ENCODE measurements at places on chromosomes 7 and 10. TPM values are rescaled to one million over a fixed set of nuclear protein-coding genes. Genes with fewer than 3 reads are reported as not detected.

DNA sequence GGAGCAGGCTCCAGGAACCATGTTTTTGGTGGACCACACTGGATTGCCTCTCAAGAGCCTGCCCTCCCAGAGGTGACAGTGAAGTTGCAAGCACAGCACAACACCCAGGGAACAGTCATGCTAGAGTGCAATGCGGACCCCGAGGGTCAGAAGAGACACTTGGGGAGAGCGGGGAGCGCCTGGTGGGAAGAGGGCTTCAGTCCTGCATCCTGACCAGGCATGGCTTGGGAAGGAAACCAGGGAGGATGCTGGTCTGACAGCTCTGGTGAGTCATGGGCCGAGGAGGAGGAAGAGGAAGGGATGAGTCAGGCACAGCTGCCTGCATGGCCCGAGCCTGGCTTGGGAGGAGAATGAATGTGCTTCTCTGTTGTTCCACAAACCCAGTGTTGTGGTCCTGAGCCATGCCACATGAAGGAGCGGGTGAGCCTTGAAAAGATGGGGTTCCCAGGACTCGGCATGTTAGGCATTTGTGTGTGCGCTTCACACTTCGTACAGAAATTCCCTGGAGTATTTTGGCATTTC, 29.5 kb upstream of the ANKRD2 start:
- H3K36me3 ChIP-seq, result no peaks in the 10 kb centered on the region
- H3K4me3 ChIP-seq, result no peak overlapping the region
- no peaks in the 10 kb centered on the region for H3K27me3 ChIP-seq
- H3K4me1 ChIP-seq, result peaks cover 8% of the 10 kb centered on the region
- DNase-seq, result no peak

DNA sequence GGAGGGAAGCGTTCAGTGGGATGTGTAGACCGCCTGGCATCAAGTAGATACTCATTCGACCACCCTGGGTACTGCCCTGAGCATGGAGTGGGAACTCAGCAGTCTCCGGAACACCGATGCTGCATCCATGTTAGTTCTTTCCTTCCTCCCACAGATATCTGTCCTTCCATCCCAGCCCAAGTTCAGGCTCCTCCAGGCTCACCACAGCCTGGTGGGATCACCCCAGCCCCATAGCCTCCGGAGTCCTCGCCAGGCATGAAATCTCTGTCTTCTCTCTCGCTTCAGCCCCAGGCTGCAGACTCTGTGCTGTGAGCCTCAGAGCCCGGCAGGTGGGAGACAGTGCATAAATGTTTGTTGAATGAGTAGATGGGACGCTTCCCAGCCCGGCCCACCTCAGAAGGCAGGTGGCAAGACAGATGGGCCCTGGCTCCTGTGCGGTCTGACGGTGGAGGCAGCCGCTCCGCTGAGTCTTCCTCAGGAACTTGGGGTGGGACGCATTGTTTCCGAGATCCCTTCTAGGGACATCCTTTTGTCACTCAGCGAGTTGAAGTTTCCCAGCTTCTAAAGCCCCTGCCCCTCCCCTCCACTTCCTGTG, 42.9 kb downstream of the ELFN1 start:
- no peaks in the 10 kb centered on the region for H3K4me1 ChIP-seq
- peaks cover 4% of the 10 kb centered on the region for H3K36me3 ChIP-seq
- H3K4me3 ChIP-seq, result no peak overlapping the region
- peaks cover 2% of the 10 kb centered on the region for H3K27me3 ChIP-seq
- no peak overlapping the region for H3K27ac ChIP-seq

DNA sequence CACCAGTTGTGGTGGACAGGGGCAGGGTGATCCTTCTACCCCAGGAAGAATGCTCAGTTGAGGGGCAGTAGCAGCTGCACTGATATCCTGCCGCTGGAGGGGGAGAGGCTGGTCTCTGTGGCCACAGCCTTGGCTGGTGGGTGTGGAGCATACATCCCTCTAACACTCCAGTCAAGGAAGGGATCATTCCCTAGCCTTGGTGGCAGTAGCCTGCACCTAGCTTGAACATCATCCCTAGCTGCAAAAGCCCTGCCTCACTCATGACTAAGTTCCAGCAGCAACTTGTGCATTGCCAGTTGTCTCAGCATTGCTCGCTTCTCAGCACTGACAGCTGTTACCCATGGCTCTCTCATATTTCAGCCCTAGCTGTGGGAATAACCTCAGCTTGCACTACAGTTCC, 688.9 kb upstream of the POT1 start:
- no peaks in the 10 kb centered on the region for H3K27me3 ChIP-seq
- no peak for DNase-seq
- H3K27ac ChIP-seq, result no peak overlapping the region
- no peaks in the 10 kb centered on the region for H3K4me1 ChIP-seq
- H3K4me3 ChIP-seq, result no peak overlapping the region

DNA sequence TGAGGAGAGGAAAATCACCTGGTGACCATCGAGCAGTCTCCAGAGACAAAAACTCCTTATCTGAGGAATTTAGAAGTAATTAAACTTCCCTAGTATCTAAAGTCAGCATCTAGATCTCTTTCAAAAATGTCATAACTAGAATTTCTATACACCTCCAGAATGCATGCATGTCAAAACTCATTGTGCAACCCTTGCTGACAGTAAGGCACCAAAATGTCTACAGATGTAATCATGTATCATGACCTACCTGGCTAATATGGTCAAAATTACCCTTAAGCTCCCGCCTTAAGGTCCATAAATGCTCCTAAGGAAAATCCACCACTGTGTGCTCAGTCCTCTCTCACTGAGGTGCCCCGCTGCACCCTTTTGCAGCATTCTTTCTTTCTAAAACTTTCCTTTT, 16.4 kb upstream of the LGI1 start:
- no peak overlapping the region for H3K27ac ChIP-seq
- H3K27me3 ChIP-seq, result no peaks in the 10 kb centered on the region
- DNase-seq, result no peak

GRCh38 chr7:149874644-149875028, 867 bp downstream of the ATP6V0E2 start:
- H3K27ac ChIP-seq, result no peak overlapping the region
- no peak for DNase-seq
- H3K36me3 ChIP-seq, result peaks cover 14% of the 10 kb centered on the region
- H3K27me3 ChIP-seq, result peaks cover 5% of the 10 kb centered on the region
- peaks cover 51% of the 10 kb centered on the region for H3K4me1 ChIP-seq

DNA sequence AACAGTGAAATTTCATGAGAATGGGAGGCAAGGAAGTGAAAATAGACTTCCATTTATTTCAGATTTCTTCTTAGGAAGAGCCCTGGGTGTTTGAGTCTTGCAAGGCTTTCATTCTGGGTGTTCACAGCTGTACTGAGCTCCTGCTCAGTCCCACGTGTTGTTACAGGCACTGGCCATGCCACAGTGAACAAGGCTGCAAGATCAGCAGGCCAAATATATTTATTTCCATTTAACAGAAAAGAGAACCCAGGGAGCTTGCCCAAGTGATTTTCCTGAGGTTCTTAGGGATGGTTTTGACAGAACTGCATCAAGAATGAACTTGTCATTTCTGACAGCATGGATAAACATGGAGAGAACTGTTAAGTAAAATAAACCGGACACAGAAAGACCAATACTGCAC, 54.5 kb upstream of the CD36 start:
- DNase-seq, result no peak
- no peak overlapping the region for H3K27ac ChIP-seq
- no peaks in the 10 kb centered on the region for H3K4me1 ChIP-seq
- H3K36me3 ChIP-seq, result no peaks in the 10 kb centered on the region
- no peak overlapping the region for H3K4me3 ChIP-seq

Gene UFSP1
- 2.7 TPM for total RNA-seq

Measured in thymus (tissue), 14 donors.